ENCODE measurements at places on chromosomes 12 and 14. TPM values are rescaled to one million over a fixed set of nuclear protein-coding genes. Genes with fewer than 3 reads are reported as not detected.

SLC10A1 gene
- not detected for total RNA-seq

DDHD1 gene
- total RNA-seq, result 5.5 TPM

RNASE3 gene
- not detected for total RNA-seq

CMA1 gene
- not detected for total RNA-seq

MYH7 gene
- not detected for total RNA-seq

OR2AP1 gene
- total RNA-seq, result not detected

ANKRD33 gene
- total RNA-seq, result not detected

ITGB7 gene
- 0.63 TPM for total RNA-seq

TAS2R9 gene
- total RNA-seq, result not detected

KNTC1 gene
- total RNA-seq, result 25.6 TPM

ZNF740 gene
- 17.1 TPM for total RNA-seq

FOXJ2 gene
- total RNA-seq, result 9.1 TPM

GARIN6 gene
- total RNA-seq, result not detected

VIPAS39 gene
- 13.3 TPM for total RNA-seq

GLI1 gene
- 8.1 TPM for total RNA-seq

HOXC4 gene
- total RNA-seq, result 1.9 TPM

MANSC4 gene
- not detected for total RNA-seq

PRB3 gene
- not detected for total RNA-seq

ITPK1 gene
- 52.0 TPM for total RNA-seq

SLC17A8 gene
- total RNA-seq, result not detected

KLHL33 gene
- not detected for total RNA-seq

MNAT1 gene
- 43.7 TPM for total RNA-seq

SMOC1 gene
- total RNA-seq, result 16.4 TPM

CLBA1 gene
- 16.2 TPM for total RNA-seq

CFAP73 gene
- total RNA-seq, result 0.09 TPM

WIF1 gene
- total RNA-seq, result not detected

RASAL1 gene
- total RNA-seq, result 0.30 TPM

TXNRD1 gene
- total RNA-seq, result 977 TPM

DLGAP5 gene
- 31.4 TPM for total RNA-seq

KRT7 gene
- total RNA-seq, result 4,828 TPM

SLC25A47 gene
- not detected for total RNA-seq

IFI27L2 gene
- 56.2 TPM for total RNA-seq

BDKRB1 gene
- total RNA-seq, result 0.38 TPM

SPIC gene
- not detected for total RNA-seq

CPNE8 gene
- 10.7 TPM for total RNA-seq

HOXC12 gene
- total RNA-seq, result not detected

PTGDR gene
- not detected for total RNA-seq

SCN8A gene
- total RNA-seq, result 1.2 TPM

SOX5 gene
- not detected for total RNA-seq

CALCOCO1 gene
- total RNA-seq, result 18.9 TPM

ISCU gene
- 94.3 TPM for total RNA-seq

FAM181A gene
- not detected for total RNA-seq

PTPRB gene
- total RNA-seq, result 0.75 TPM

PRB2 gene
- total RNA-seq, result not detected

LRFN5 gene
- total RNA-seq, result not detected

CCER1 gene
- total RNA-seq, result not detected

MSRB3 gene
- 21.0 TPM for total RNA-seq

TUNAR gene
- not detected for total RNA-seq

ERC1 gene
- total RNA-seq, result 11.5 TPM

SMAGP gene
- total RNA-seq, result 32.5 TPM

FGF6 gene
- total RNA-seq, result not detected

TUBA1A gene
- 203 TPM for total RNA-seq

VRTN gene
- not detected for total RNA-seq

APOF gene
- total RNA-seq, result not detected

TAS2R50 gene
- total RNA-seq, result not detected

KLRC4 gene
- not detected for total RNA-seq

INHBC gene
- total RNA-seq, result not detected

ATG101 gene
- total RNA-seq, result 97.4 TPM

C1S gene
- total RNA-seq, result 44.8 TPM
